Activated T-helper 9 cell treated with anti-CD3 and anti-CD28 coated beads, Interleukin-2, amount 50 U/mL, for 16 hours (primary cell): ENCODE measurements at places on chromosomes 12 and 14.

- no peak for DNase-seq
Observed at GRCh38 chr12:52193991-52194390, 2.2 kb upstream of the KRT80 start.

GRCh38 chr14:54627219-54627539, 60.3 kb downstream of the SAMD4A start:
- no peak for DNase-seq

- no peak for DNase-seq
Observed at GRCh38 chr14:77265561-77266335, 5.3 kb downstream of the NGB start.

GRCh38 chr12:92717202-92717601, 14.4 kb downstream of the PLEKHG7 start:
- DNase-seq = no peak

GRCh38 chr12:25775968-25776367, 182.5 kb upstream of the RASSF8 start:
- no peak for DNase-seq

DNA sequence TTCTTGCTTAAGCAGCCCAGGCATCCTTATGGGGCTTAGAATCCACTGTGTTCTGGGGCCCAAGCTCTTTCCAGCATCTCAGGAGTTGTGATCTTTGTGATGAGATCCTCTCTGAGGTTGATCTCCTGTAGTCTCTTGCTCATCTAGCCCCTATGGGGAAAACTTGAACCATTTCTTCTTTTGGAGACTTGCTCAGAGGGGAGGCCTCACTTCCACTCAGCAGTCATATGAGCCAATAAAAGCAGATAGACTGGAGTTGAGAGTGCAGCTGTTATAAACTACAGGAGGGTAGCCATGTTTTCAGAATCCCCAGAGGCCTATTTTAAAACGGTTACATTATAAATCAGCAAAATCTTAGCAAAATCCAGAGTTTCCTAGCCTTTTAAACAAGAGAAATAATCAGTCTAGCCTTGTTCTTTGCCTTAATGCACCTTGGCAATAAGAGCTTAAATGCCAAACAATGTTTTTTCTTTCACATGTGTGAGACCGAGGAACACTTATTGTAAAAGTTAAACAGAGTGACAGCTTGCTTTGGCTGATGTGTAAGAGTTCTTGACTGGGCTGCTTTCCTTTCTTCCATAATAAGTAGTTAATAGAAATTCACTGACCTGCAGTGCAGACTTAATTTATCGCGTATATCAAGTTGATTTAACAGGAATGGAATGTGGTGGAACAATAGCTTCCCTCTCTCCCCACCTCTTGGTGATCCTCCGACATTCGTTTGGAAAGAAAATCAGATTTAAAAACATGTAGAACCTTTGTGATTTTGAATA, 168.3 kb downstream of the NEDD1 start:
- no peak for DNase-seq

GRCh38 chr14:18688346-18688745, 87.4 kb downstream of the OR11H12 start:
- no peak for DNase-seq

- no peak for DNase-seq
Observed at GRCh38 chr12:110137786-110138185, 13.6 kb downstream of the IFT81 start.

- no peak for DNase-seq
Observed at GRCh38 chr12:57722716-57723629, 15.6 kb downstream of the AGAP2 start.

DNA sequence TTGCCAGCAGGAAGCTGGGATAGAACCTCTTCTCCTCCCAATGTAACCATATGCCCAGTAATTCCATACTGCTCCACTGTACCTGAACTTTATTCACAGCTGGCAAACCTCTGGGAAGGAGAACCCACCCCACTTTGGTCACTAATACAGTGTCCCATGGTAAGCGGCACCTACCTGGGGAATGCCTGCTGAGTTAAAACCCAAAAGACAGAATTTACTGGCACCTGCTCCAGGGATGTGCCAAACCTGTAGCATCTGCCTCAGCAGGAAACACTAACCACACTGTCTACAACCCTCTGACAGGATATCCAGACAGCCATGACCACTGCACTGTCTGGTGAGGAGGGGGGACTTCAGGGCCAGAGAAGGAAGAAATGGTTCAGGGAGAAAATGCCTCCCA, 26.6 kb downstream of the DDX24 start:
- no peak for DNase-seq

GRCh38 chr12:108180255-108181094, 51.4 kb downstream of the WSCD2 start:
- no peak for DNase-seq

GRCh38 chr14:30185832-30186231, 258.2 kb upstream of the PRKD1 start:
- DNase-seq = no peak

GRCh38 chr12:111692575-111693210, 6.8 kb downstream of the ACAD10 start:
- DNase-seq = no peak

DNA sequence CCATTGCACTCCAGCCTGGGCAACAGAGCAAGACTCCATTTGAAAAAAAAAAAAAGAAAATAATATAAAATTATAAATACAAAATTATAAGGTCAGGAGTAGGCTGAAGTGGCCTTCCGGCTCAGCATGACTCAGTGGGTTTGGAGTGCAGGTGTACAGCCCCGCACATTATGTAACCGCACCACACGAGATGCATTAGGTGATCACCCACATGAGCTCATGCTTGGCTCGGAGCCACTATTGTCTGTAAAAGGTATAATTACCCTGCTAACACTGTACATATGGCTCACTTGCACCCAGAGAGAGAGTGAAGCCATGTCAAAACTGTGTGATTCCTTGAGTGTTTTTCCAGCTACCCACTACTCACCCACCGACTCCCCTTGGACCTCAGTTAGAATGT, 557.0 kb downstream of the SLC6A15 start:
- DNase-seq = no peak

GRCh38 chr14:77099425-77100167, 1.5 kb downstream of the CIPC start:
- DNase-seq = no peak

DNA sequence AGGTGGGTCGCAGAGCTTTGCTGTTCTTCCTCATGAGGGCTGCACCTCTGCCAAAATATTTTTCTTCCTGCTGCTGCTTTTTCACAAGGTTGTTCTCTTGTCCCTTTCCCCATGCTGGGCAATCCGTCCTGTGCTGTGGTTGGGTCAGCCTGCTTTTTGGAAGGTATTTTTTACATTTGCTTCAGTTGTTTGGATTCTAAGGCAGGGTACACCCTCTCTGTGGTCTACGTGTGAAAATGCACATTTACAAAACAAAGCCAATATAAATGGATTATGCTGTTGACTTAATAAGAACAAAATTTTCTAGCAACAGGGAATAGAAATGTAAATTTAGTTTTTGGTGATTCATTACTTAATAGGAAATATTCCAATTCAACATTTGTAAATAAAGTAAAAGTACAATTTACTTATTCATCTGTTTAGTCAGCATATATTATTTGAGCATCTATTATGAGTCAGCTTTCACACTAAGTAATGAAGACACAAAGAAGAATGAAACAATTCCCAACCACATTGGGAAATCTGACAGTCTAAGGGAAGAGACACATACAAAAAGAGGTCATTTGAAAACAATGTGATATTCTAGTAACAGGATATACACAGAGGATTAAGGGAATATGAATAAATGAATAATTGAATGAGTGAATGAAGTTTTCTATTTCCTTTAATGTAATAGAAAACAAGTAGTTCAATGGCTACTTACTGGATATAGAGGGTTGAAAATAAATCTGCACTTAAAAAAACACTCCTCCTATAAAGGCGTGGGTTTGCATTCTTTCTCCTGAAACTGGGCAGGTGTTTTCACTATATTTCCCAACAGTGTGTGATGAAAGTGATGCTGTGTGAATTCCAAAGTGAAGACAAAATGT, 94.6 kb upstream of the PRICKLE1 start:
- no peak for DNase-seq

DNA sequence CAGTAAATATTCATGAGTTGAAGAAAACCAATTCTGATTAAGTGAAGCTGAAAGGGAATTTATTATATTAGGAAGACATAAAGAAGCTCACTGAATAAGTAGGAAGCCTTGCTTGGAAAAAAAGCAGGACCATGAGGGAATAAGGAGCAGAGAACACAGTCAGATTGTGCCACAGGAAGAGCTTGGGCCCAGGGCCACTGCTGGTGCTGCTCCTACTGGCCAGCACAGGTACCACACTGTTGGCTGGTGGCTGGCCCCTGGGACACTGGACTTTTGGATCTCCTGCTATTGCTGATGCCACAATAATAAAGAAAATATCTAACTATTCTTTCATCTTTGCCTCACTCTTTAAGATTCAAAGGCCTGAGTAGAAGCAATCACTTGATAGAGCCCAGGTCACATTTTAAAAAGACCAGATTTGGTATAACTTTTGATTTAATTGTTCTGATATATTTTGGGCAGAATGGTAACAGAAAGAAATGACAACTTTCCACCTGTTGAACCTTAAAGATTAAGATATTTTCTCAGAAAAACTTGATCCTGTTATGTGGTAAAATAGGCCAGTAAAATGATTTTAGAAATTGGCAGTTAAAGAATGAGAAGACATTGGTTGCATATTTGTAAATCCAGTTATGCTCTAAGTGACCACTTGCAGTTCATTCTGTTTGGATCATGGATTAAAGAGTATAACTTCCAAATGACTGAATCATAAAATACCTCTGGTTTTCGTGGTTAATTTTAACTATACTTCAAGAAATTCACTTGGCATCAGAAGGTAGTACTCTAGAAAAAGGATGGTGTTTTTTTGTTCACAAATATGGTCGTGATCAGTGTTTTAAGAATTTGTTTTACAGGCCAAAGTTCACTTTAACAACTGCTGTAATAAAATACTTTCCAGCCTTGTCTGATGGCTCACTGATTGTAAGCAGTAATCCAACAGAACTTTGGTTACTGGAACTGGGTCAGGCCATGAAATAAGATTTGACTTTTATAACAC, 68.3 kb downstream of the DERA start:
- no peak for DNase-seq

- DNase-seq = no peak
Observed at GRCh38 chr12:113191227-113191626, 5.7 kb downstream of the RITA1 start.

- no peak for DNase-seq
Observed at GRCh38 chr12:132161036-132161781, 17.0 kb downstream of the NOC4L start.

DNA sequence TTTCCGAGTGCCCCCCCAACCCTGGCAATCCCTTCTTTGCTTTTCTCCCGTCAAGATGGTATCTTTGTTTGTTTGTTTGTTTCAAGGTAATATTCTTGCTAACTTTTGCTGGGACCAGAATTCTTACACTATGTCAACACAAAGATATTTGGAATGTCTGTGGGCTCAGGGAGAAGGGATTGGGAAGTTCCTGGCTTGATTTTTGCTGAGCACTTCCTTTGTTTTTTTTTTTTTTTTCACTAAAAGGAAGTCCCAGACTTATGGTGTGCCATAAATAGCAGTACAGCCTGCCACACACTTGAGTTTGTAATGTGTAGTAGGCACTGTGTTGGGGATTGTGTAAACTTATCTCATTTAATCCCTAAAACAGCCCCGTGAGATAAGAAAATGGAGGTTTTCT, 11.2 kb upstream of the RNU6-7 start:
- no peak for DNase-seq

- DNase-seq = no peak
Observed at GRCh38 chr14:95195031-95195430, 37.7 kb upstream of the DICER1 start.

DNA sequence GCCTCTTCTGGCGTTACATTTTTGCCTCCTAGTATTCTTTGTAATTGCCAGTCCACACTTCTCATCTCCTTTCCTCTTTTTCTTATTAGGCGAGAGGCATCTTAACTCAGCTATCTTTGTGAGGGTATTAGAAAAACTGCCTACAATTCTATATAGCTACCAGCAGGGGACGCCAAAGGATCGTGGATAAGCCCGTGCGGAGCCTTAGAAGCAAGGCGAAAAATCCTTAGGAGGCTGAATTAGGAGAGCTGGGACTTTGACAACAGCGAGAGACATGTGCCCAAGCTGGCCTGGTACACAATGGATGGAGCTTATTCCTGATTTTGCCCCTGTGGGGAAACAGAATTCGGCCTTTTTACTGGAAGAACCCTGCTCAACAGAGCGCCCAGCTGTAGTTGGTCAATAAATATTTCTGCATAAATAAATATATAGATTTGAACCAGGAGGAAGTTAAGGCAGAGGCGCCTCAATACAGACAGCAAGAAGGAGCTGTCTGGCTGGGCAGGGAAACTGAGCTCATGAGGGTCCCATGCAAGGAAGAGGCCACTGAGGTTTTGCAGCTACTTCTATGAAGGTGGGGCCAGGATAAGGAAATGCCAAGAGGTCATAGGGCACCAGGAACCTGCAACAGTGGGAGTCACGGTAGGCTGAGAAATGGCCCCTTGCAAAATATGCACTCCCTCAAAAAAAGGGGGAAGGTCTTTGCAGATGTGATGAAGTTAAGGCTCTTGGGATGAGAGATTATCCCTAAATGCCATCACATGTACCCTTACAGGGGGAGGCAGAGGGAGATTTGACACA, 14.6 kb upstream of the RBM19 start:
- no peak for DNase-seq

DNA sequence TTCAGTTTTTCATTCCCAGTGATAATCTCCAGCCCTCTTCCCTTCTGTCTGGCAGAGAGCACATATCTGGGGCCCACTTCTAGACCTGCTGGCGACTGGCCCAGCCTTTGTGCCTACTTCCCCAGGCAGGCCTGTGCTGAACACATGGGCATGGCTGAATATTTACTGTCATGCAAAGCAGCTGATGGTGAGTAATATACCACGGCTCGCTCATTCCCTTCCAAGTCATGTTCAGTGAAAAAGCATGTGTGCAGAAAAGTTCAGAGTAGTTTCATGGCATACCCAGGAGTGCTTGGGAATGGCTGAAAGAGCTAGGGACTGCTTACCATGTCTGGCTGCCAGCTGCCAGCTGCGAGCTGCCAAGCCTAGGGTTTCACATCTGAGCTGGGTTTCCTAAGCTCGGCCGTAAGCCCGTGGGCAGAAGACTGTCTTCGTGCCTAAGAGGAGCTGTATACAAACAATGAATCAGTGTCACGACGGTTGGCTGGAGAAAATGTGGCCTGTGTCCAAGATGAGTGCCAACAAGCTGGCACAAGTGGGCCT, 179.9 kb upstream of the PELI2 start:
- DNase-seq = no peak

GRCh38 chr12:123971770-123972456, 718 bp downstream of the CCDC92 start:
- peak; percentile 7 for DNase-seq

GRCh38 chr12:110304061-110304551, 23.1 kb downstream of the ATP2A2 start:
- no peak for DNase-seq

GRCh38 chr14:61326847-61327246, 5.5 kb downstream of the PRKCH start:
- no peak for DNase-seq
